ENCODE measurements at places on chromosomes 16 and 17. TPM values are rescaled to one million over a fixed set of nuclear protein-coding genes. Genes with fewer than 3 reads are reported as not detected.

The PRSS21 gene
- not detected for polyA plus RNA-seq

The ABCC12 gene
- polyA plus RNA-seq = not detected

The TEDC2 gene
- 0.29 TPM for polyA plus RNA-seq

The FN3K gene
- polyA plus RNA-seq = 93.1 TPM

The RNF43 gene
- 1.2 TPM for polyA plus RNA-seq

The SMURF2 gene
- polyA plus RNA-seq = 5.4 TPM

The FOXJ1 gene
- polyA plus RNA-seq = 0.03 TPM

The TNFRSF12A gene
- 740 TPM for polyA plus RNA-seq

The CTRB2 gene
- polyA plus RNA-seq = not detected

DNA sequence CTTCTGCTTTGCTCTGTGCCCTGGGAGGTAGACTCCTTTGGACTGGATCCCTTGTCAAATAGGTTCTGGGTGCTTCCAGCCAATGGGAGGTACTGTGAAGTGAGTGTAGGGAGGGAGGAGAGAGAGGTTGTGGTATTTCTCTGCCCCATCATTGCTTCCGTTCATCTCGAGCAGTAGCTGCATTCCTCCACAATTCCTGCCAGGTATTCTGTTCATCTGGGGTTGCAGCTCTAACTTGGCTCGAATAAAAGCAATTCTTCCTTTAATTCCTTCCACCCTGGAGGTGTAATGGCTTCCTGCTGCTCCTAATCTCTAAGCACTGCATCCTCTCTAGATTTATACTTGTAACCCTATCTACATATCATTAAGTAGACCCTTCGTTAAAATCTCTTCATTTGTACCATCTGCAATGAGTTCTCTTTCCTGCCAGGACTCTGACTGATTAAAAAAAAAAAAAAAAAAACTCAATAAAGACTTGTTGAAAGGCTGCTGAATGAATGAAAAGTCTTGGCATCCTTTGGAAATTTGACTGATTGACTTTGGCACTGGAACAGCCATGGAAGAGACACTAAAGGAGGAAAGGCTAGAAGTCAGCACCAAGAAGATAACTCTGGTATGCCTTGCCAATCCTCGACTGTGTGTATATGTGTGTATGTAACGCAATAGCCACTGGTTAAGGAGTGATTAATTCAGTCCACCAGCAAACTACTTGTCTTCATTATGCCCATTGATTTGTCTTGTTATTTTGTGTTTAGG lies 616.9 kb upstream of the SOX9 start:
- DNase-seq = no peak

DNA sequence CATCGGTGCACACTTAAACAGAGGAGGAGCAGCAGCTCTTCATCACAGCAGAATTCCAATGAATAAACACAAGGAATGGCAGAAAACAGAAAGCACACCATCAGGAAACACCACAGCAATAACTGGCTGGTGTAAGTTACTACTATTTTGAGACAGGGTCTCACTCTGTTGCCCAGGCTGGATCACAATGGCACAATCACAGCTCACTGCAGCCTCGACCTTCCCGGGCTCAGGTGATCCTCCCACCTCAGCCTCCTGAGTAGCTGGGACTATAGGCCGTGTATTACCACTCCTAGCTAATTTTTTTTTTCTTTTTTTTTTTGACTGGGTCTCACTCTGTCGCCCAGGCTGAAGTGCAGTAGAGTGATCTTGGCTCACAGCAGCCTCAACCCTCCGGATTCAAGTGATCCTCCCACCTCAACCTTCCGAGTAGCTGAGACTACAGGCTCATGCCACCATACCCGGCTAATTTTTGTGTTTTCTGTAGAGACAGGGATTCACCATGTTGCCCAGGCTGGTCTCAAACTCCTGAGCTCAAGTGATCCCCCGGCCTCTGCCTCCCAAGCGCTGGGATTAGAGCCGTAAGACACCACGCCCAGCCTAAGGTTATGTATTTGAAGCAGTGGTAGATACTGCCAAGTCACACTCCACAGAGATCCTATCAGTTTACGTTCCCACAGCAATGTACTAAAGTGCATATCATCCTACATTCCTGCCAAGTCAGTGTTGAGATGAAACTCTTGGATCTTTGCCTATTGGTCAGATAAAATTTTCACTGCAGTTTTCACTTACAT lies 20.7 kb downstream of the TRAP1 start:
- DNase-seq = no peak

DNA sequence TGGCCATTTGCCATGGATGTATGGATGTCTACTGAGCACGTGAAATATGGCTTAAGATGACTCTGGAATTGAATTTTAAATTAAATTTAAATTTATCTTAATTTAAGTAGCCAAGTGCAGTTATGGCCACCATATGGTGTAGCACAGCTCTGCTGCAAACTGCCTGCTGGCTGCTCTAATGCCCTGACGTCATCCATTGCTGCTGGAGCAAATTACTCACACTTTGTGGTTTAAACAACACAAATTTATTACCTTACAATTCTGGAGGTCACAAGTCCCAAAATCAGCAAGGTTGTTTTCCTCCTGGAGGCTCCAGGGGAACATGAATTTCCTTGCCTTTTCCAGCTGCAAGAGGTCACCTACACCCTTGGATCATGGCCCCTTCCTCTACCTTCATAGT lies 679.3 kb upstream of the EEF2KMT start:
- DNase-seq = no peak

- DNase-seq = peak; percentile 47
These were observed 178.6 kb downstream of the NTN1 start for GRCh38 chr17:9199571-9200551.

- no peak for DNase-seq
These were observed 211.6 kb upstream of the SDK2 start for GRCh38 chr17:73855720-73856333.

DNA sequence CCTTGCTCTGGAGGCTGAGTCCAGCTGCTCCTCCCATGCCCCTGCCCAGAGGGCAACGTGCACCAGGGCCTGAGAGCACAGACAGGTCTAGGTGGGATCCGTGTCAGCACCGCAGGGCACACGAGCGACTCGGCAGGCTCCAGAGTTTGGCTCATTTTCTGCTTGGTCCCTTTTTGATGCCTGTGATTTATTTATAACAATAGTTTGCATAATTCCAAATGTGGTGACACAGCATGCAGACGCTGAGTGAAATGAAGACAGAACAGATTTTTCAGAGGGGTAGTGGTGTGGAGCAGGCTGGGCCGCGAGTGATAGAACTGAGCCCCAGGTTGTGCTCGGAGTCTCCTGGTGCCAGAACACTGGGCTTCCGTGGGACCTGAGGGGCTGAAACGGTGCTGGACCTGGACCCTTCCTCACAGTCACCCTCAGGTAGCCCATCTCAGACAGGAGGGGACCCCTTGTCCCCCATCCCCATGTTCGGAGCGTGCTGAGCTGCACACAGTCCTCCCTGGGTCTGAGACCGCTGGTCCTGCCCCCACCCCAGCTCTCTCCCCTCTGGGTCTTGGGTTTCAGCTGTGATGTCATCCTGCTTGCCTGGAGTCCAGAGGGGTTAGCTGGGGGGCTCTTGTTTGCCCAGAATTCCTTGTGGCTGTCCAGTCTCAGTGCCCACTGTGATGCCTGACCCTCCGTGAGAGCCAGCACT lies 95.9 kb downstream of the METRNL start:
- no peak for DNase-seq

- peak; percentile 78 for DNase-seq
These were observed 9.2 kb downstream of the FMNL1 start for GRCh38 chr17:45230787-45231480.

DNA sequence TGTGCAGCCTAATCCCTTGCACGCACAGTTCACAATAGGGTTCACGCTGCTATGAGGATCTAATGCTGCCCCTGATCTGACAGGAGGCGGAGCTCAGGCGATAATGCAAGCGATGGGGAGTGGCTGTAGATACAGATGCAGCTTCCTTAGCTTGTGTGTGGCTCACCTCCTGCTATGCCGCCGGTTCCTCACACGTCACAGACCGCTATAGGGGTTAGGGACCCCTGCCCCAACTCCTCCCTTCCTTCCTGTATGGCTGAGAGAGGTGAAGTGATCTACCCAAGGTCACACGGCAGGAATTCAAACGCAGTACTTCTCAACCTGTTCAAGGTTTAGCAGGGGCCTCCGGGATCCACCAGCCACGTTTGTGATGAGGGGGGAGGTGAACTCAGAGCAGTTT lies 13.4 kb upstream of the PLLP start:
- DNase-seq = no peak

GRCh38 chr17:81161536-81161935 lies 3.8 kb upstream of the PVALEF start:
- no peak for DNase-seq

- DNase-seq = peak; percentile 24
These were observed 28.2 kb upstream of the KPNB1 start for GRCh38 chr17:47621293-47622179.

- DNase-seq = no peak
These were observed 22.7 kb downstream of the USP22 start for GRCh38 chr17:21019976-21020586.

GRCh38 chr17:4534928-4535666 lies 20.1 kb downstream of the MYBBP1A start:
- no peak for DNase-seq

GRCh38 chr16:56964243-56965148 lies 2.7 kb downstream of the CETP start:
- DNase-seq = peak; percentile 90

- DNase-seq = no peak
These were observed 38.5 kb upstream of the SLC47A1 start for GRCh38 chr17:19494961-19495806.

DNA sequence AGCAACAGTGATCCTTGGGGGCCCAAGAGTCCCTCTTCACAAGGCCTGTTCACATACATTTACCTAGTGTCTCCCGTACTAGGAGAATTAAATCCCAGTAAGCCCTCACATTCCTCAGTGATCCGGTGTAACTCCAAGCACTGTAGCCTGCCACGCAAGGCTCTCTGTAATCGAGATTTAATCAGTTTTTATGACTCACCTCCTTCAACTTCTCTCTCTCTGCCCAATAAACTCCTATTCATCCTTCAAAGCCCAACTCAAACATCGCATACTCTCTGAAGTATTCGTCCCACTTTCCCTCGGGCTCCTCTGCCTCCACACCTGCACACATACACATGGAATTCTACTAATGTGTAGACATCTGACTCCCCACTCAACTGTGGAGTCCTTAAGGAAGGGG lies 141.8 kb downstream of the CMIP start:
- no peak for DNase-seq

DNA sequence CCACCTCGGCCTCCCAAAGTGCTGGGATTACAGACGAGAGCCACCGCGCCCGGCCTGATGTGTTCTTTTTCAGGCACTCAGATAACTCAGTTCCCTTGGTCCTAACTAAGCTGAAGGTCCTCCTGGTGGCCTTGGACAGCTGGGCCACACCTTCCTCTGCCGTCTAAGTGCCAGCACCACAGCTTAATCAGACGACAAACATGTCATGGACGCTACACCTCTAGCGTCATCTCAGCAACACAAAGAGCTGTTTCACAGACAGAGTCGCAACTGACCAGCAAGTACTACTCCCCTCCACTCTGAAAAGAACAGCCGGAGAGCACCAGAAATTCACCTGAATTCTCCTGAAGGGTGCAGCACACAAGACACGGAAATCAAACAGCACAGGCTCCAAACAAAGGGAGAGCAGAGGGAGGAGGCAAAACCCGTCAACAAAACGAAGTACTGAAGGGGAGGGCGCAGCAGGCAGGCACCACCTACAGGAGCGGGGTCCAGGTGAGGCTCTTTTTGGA lies 4.4 kb downstream of the TRAP1 start:
- DNase-seq = no peak

DNA sequence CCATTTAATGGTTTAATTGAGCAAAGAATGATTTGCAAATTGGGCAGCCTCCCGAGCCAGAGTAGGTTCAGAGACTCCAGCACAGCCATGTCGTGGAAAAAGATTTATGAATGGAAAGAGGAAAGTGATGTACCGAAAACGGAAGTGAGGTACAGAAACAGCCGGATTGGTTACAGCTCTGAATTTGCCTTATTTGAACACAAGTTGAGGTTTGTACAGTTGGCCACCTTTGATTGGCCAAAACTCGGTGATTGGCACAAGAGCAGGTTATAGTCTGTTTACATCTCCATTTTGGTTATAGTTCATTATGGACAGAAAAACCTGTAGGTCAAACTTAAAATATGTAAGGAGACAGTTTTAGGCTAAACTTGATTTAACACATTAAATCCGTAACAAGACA lies 44.5 kb downstream of the TENT4B start:
- no peak for DNase-seq

DNA sequence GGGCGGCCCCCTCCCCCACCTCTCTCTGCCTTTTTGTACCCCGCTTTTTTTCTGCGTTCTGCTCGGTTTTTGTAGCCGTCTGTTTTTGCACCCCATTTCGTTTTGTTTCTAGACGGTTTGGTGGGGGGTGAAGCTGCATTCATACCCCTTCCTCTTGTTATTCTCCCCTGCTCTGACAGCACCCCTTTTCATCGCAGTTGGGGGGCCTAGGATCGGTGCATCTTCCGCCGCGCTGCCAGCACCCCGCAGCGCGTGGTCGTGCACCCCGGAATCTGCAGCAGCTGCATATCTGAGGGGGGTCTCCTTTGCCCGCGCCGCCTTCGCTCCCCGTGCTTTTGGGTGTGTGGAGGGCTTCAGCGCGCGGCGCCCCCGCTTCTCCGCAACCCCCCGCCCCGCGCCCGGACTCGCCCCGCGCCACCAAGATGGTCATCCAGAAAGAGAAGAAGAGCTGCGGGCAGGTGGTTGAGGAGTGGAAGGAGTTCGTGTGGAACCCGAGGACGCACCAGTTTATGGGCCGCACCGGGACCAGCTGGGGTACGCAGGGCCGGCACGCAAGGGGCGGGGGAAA lies 455 bp downstream of the ATP1B2 start:
- no peak for DNase-seq

DNA sequence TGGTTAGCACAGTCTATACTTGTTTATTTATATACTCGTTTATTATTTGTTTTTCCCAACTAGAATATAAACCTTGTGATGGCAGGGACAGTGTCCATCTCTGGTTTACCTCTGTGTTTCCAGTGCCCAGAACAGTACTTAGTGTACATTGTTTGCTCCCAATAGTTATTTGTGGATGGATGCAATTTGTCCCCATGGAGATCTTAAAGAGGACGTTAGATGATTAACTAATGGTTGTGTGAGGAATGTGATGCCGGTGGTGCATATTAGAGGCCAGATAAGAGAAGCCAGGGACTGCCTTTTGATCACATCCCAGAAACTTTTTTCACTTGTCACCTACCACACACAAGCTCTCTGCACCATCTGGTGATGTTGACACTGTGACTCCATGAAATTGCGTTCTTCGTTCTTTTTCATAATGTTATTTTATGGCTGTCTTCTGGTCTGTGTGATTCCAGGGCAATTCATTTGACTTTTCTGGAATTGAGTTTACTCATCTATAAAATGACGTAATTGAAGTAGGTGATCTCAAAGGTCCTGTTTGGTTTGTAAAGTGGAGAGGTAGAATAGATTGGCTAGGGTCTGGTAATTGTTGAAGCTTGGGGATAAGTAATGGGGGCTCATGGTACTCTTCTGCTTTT lies 1.2 kb downstream of the COX10 start:
- no peak for DNase-seq

Measured in heart right ventricle (tissue), 16 donors.